Fibroblast of the aortic adventitia (primary cell): ENCODE measurements at places on chromosomes 1 and 21.

DNA sequence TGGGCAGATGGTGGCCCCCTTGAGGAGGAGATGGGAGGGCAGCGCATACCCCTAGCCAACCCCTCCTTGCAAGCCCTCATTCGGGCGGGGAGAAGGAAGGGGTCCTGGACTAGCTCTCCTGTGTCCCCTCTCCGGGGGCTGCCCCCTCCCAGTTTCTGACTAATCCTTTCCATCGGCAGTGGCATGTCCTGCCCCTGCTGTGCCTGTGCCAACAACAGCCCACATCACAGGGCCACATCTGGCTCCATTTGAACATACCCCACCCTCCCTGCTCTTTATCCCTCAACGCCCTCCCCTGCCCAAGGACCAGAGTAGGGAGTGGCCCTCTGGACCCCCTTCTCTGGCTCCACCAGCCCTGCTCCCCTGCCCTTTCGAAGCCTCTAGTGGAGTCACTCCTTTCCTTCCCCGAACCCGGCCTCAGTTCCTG is 11.0 kb upstream of the LMNA start:
- DNase-seq = peak; percentile 80

DNA sequence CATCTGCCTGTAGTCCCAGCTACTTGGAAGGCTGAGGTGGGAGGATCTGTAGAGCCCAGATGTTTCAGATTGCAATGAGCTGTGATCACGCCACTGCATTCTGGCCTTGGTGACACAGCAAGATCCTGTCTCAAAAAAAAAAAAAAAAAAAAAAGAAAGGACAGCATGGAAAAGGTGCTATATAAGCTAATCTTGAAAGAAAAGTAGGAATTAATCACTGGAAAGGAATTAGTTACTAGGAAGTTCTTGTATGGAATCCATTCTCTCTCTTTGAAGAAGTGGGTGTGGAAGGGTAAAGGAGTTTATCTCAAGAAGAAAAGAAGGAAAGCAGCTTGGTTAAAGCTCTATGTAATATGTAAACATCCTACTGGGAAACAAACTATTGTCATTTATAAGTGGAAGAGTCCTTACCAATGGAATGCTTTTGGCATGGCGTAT is 339.2 kb downstream of the DPYD start:
- peak; percentile 31 for DNase-seq

- DNase-seq = peak; percentile 37
Measured at GRCh38 chr1:222048094-222048595, 306.3 kb upstream of the DUSP10 start.

- DNase-seq = no peak
Measured at GRCh38 chr1:202045705-202046104, 35.3 kb downstream of the ELF3 start.

- no peak for DNase-seq
Measured at GRCh38 chr21:46008893-46009621, 27.5 kb downstream of the COL6A1 start.

DNA sequence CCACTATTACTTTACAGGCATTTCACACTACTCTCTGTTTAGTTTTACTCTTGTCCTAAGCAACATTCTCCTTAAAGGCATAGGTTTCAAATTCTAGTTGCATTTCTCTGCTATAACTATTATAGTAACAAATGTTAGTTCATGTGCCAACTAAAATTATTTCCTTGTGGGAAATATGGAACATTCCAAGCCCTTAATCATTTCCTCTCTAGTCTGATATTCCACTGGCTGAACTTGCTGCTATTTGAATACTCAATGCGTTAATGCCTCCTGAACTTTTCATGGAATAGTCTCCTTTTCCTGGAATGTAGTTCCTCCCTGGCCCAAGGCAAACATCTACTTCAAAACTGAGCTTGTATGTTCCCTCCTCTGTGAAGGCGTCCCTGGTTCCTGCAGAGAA is 19.3 kb upstream of the TBX19 start:
- DNase-seq = peak; percentile 91

- DNase-seq = peak; percentile 16
Measured at GRCh38 chr1:184823080-184823479, 68.4 kb upstream of the EDEM3 start.

DNA sequence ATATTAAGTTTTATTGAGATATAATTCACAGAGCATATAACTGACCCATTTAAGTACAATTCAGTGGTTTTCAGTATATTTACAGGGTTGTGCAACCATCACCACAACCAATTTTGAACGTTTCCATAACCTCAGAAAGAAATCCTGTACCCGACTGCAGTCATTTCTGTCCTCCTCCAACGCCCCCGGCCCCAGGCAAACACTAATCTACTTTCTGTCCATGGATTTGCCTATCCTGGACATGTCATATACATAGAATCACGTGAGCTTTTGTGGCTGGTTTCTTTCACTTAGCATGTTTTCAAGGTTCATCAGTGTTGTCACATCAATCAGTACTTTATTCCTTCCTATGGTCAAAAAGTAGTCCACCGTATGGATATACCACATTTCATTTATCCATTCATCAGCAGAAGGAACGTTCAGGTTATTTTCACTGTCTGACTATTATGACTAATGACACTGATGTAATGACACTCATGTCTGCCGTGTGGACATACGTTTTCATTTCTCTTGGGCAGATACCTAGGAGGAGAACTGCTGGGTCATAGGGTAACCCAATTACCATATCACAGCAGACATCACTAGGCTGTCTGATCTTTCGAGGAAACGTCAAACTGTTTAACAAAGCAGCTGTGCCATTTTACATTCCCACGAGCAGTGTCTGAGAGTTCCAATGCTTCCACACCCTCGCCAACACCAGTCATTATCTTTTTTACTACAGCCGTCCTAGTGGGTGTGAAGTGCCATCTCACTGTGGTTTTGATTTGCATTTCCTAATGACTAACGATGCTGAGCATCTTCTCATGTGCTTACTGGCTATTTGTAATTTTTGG is 30.8 kb downstream of the MRPL37 start:
- DNase-seq = no peak

- DNase-seq = no peak
Measured at GRCh38 chr21:43274022-43274945, 105.5 kb downstream of the CRYAA start.

GRCh38 chr1:158800526-158800925 is 19.5 kb upstream of the OR6N2 start:
- no peak for DNase-seq

DNA sequence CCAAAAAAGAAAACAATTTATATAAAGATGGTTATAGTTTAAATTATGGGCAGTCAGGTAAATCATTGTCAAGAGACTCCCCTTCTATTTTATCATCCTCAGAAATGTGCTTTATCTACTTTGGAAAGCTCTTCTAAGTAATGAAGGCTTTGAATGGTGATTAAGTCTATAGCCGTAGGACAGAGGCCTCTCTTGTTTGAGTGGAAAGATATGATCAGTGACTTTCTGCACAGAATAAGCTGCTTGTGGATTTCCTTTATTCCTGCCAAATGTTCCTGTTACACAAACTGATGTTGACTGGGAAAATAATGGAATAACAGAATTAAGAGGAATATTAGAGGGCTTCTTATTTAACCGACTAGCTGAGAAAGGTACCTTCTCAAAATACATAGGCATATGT is 174.6 kb upstream of the IVNS1ABP start:
- no peak for DNase-seq

- peak; percentile 56 for DNase-seq
Measured at GRCh38 chr1:72326494-72326893, 44.2 kb upstream of the NEGR1 start.
